ENCODE measurements at places on chromosomes 3 and 15.

- no peak for DNase-seq
Observed at GRCh38 chr3:20225769-20226168, 39.8 kb upstream of the SGO1 start.

GRCh38 chr3:61808526-61808925 lies 247.2 kb downstream of the PTPRG start:
- no peak for DNase-seq

DNA sequence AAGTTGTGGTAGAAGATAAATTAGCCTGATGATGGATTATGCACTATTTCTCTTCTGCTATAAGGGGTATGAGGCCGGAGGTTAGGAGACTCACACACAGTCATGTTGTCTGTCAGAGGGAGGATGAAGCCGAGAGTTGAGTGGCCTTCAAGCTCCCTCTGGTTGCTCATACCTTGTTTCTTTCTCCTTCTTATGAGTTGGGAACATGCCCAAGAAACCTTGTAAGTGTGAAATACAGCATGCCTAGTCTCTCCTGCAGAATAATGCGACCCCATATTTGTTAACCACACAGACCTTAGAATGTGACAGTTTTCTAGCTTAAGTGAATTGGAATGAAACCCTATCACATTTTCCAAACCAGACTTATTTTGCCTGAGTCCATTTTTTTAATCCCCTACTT lies 366.7 kb downstream of the PTPRG start:
- no peak for DNase-seq

GRCh38 chr3:73352841-73353645 lies 271.7 kb downstream of the PDZRN3 start:
- DNase-seq, result no peak

DNA sequence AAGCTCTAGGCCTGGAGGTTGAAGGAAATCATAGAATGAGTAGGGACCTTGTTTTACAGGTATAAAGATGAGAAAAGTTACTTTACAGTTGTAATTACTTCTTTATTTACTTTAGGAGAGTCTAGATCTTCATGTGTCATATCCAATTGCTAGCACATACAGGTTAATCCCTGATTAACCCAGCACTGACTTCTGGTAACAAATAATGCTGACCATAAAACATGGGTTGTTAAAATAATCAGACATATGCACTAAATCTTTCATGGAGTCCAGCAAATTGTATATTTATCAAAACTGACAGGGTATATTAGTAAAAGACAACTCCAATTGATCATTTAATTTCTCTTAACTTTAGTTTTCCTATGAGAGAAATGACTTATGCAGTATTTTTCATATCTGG lies 245.2 kb downstream of the NFKBIZ start:
- no peak for DNase-seq

DNA sequence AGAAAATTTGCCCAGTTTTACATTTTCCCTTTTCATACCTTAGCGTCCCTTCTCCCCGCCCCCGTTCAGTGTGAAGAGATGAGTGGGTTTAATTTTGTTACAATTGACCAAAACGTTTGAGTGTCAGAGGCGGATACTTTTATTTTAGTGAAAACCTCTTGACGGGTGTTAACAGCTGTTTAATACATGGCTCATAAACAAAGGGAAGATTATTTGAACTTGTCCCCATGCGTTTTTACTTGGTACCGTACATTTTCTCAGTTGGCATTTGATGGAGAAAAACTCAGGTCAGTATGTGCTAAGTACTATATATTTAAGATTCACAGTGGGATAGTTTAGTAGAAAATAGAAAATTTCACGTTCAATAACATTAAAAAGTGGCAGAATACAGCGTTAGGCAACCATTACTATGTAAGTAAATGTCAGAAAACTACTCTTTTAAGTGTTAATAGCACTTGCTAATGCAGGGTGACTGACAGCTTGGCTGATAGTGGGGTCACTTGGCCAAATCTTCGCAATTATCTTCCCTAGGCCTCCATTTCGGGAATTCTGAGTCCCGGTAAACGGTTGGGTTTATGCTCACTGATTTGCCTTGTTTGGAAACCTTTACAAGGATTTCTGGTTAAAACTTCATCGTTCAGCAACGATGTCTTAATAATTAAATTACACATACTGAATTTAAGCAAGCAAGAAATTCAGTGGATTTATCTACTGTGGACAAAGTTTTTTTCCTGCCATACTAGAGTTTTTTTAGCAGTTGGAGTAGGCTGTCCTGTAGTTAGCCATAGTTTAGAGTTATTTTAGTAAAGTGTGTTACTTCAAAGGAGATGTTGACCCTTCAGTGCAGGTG lies 4.8 kb downstream of the CHD2 start:
- no peak for DNase-seq

DNA sequence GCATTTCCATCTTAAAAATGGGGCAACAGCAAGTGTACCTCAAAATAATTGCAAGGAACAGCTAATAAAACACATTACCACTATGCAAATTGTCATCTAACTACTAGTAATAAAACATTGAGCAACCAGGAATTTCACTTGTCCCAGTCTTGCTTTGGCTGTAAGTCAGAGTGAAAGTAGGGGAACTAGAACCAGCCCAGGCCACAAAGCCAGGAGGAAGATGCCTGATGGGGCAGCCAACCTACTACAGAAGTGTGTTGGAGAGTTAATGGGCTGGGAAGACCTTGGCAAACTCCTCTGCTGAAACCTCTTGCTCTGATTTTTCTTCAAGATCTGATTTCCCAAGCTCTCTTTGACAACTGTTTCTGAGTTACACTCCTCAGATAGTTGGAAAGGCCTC lies 40.2 kb upstream of the LPP start:
- no peak for DNase-seq

GRCh38 chr3:111956449-111956848 lies 22.4 kb upstream of the ABHD10 start:
- no peak for DNase-seq

GRCh38 chr15:94411846-94412245 lies 180.5 kb downstream of the MCTP2 start:
- DNase-seq, result no peak

- no peak for DNase-seq
Observed at GRCh38 chr3:8143186-8143585, 358.4 kb upstream of the LMCD1 start.

GRCh38 chr15:40054855-40055575 lies 16.0 kb upstream of the SRP14 start:
- no peak for DNase-seq

DNA sequence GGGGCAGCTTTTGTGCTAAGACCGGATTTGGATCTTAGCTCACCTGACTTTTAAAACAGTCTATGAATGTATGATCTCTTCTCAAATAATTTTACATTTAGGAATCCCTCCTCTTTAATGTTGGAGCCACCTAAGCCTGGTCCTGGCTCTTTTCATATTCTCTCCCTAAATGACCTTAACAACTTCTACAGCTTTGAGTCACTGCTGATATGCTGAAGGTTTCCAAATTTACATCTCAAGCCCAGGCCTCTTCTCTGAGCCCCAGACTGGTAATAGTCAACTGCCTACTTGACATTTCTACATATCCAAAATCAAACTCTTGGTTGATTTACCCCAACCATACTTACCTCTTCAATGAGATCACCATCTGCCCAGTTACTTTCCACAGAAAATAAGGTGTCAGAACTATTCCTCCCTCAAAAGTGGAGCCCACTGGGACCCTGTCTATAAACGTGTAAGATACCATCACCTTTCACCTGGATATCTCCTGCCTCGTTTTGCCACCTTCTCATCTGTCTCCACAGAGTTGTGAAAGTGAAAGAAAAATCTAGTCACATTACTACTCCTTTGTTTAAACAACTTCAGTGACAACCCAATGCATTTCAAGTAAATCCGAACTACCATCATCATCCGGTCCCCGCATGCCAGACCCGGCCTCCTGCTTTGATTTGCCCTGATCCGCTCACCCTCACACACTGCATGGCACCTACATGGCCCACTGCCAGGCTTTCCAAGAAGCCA lies 48.8 kb downstream of the UBP1 start:
- no peak for DNase-seq

GRCh38 chr3:14920536-14920935 lies 26.8 kb upstream of the NR2C2 start:
- DNase-seq, result no peak

- no peak for DNase-seq
Observed at GRCh38 chr3:100748220-100748619, 38.9 kb downstream of the TFG start.

DNA sequence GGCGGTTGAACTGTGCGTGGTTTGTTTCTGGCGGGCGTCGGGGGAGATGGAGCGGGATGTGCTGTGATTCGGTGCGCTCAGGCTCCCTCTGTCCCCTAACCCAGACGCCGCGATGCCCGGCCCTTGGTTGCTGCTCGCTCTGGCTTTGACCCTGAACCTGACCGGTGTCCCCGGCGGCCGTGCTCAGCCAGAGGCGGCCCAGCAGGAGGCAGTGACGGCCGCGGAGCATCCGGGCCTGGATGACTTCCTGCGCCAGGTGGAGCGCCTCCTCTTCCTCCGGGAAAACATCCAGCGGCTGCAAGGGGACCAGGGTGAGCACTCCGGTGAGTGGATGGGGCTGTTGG lies 1.2 kb downstream of the TRH start:
- DNase-seq, result no peak

DNA sequence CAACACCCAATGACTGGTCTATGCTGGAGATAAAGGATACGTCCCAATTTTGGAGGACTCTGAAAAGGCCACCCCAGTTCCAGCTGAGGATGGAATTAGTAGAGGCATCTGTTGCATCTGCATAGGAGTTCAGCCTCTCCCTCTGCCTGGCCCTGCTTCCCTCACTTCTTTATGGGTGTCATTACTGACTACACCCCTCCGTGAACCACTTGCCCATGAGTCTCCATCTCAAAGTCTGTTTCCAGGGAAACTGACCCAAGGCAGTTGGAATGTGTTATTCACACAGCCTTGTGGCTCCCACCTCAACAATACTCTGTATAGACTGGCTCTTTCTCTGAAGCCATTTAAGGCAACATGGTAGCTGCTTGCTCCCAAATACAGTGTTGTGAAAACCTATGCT lies 21.4 kb upstream of the PCOLCE2 start:
- DNase-seq, result no peak

DNA sequence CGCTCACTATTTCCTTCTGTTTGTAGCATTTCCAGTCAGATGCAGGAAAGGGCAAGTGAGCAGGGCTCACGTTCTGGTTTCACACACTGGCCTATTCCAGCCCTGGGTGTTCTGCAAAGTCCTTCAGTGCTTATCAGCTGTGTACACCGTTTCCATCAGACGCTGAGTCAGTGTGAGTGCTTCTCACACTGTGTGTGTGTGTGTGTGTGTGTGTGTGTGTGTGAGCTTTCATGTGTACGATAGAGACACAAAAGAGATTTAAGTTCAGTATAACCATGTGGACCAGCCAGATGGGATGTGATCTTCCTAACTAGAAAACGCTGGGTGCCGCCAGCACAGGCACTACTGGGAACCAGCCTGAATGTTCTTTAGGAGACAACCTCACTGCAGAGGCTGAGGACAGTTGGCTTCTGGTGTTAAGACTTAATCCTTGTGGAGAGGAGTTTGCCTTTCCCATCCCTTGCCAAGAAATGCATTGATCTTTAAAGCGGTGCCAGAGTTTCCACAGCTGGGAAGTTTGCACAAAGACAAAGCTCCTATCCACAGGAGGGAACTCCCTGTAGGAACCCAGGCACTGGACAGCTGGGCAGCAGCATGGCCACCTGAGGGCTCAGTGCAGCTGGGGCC lies 3.9 kb upstream of the CHSY1 start:
- DNase-seq, result no peak

GRCh38 chr3:170746175-170746942 lies 123.6 kb downstream of the RPL22L1 start:
- no peak for DNase-seq

DNA sequence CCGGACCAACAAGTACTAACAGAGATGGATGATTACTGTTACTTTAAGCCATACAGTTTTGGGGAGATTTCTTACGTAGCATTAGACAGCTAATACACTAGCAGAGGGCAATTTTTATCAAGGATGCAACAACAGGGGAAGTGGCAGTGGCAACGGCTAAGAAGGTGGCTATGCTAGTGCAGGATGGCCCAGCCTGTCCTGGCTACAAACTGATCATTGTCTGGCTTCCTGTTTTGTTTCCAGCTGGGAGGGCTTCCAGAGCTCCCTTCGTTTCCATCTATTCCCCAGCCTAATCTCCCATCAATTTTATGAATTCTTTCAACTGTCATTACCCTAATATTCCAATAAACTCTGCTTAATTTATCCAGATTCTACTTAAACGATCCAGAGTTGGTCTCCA lies 16.0 kb upstream of the PLA2G4F start:
- no peak for DNase-seq

DNA sequence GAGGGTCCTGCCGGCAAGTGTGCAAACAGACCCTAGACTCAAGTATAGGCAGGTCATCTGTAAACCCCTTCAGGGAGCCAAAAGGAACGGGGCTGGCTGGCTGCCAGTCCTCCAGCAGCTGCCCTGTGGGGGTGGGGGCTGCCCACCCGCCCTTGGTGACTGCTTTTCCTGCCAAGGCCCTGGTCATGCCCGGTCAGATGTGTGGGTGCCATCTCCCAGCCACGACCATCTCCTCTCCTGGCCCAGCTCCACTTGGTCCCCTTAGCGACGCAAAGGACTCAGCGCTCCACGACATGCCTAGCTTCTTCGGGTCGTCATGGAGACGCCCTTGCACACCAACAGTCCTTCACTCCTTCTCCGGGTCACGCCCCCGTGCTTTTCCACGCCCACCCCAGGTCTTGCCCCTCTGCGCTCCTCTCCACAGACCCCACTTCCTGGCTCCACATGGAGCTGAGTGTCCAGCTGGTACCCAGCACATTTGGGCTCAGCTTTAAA lies 2.4 kb downstream of the MUC4 start:
- no peak for DNase-seq

- DNase-seq, result no peak
Observed at GRCh38 chr3:33331414-33331813, 54.2 kb downstream of the FBXL2 start.

DNA sequence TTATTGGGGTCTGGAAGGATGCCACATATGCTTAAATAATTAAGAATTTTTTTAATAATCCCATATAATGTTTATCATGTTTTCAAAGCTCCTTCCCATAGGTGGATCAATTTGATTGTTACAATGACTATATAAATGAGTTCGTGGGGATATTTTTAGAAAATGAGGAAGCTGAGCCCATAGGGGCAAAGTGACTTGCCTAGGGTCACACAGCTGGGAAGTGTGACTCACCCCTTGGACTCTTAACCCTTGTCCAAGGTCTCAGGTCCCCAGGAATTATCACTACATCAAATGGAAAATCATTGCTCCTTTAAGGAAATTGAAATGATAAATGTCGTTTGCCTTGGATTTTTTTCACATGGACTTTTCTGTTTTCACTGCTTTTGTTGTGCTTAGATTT lies 161.2 kb upstream of the RGMA start:
- no peak for DNase-seq

DNA sequence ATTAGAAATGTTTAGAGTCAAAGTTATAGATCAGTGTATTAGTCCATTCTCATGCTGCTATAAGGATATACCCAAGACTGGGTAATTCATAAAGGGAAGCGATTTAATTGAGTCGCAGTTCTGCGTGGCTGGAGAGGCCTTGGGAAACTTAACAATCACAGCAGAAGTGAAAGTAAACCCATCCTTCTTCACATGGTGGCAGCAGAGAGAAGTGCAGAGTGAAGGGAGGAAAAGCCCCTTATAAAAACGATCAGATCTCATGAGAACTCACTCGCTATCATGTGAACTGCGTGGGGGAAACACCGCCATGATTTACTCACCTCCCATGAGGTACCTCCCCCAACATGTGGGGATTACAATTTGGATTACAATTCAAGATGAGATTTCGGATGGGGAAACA lies 871.5 kb downstream of the DIPK2A start:
- DNase-seq, result no peak

GRCh38 chr3:99131876-99132275 lies 230.4 kb upstream of the DCBLD2 start:
- no peak for DNase-seq

All from stimulated activated CD4-positive, alpha-beta T cell treated with anti-CD3 and anti-CD28 coated beads, Interleukin-4, amount 100 ng/mL, for 4 hours (primary cell).